ENCODE measurements at places on chromosomes 6 and 20.

- DNase-seq, result no peak
Observed at GRCh38 chr6:100482698-100483097, 18.0 kb upstream of the SIM1 start.

- DNase-seq, result no peak
Observed at GRCh38 chr20:910870-911770, 5.0 kb downstream of the ANGPT4 start.

- no peak for DNase-seq
Observed at GRCh38 chr6:55220961-55221360, 46.6 kb downstream of the HCRTR2 start.

DNA sequence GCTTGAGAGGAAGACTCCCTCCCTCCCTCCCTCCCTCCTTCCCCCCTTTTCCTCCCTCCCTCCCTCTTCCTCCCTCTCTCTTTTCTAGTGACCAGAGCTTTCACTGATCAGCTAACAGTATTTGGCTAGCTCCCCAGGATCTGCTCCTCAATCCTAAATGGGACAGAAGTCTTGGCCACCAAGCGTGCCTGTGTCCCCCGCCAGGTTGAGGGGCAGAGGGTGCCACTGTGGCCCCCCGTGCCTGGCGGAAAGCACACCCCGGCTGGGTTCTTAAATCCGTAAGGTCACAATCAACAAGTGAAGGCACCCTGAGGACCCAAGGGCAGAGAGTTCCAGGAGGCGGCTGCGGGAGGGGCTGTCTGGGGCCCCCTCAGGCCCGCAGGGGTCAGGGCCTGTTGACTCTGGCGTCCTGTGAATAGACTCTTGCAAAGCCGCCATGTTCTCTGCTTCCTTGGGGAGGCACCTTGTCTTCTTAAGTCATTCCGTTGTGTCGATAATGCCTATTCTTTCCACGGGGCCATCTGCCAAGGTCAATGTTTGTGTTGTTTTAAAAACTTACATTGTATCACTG is 38.9 kb upstream of the STX16 start:
- no peak for DNase-seq

GRCh38 chr6:157534977-157535339 is 154.0 kb downstream of the ZDHHC14 start:
- no peak for DNase-seq

DNA sequence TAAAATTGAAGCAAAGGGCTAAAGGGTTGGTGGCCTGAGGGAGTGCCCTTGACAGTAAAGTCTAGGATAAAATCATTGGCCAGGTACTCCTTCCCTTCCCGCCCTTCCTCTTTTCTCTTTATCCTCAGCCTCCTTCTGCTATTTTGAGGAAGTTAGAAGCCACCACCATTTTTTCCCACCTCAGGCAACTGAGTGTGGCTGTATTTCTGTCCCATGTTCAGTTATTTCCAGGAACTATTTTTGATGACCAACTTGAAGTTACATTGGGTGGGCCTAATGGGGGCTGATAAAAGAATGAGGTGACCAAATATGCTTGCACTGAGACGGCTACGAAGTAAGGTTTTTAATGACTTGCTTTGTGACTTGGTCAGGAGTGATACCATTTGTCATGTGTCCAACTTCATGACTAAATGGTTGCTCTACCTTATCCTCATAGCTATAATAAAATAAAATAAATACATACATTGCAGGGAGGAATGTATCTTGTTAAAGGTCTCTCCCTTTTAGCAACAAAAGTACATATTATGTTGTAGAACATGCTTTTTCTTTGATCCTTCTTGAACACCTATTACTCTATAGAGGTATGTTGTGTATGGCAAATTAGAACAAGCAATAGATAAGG is 12.0 kb downstream of the PTPN1 start:
- DNase-seq, result no peak

DNA sequence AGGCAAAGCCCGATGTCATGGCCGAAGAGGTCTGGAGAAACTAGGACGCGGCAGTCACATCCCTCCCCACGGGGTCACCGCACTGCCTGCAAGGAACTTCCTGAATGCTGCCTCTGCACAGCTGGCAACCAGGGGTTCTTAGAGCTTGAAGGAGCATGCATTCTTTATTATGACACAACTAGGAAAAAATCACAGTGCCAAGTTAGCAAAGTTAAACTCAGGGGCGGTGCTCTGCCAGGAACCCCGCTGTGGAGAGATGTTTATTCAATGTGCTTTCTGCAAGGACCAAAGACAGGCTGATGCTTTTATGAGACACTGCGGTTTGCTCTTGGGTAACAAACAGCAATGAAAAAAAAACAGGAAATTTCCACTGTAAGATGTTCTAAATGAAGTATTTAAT is 287.3 kb upstream of the FOXQ1 start:
- DNase-seq, result no peak

GRCh38 chr6:104771258-104771832 is 88.4 kb downstream of the HACE1 start:
- no peak for DNase-seq

GRCh38 chr20:52410182-52410647 is 218.6 kb upstream of the ZFP64 start:
- DNase-seq, result no peak

DNA sequence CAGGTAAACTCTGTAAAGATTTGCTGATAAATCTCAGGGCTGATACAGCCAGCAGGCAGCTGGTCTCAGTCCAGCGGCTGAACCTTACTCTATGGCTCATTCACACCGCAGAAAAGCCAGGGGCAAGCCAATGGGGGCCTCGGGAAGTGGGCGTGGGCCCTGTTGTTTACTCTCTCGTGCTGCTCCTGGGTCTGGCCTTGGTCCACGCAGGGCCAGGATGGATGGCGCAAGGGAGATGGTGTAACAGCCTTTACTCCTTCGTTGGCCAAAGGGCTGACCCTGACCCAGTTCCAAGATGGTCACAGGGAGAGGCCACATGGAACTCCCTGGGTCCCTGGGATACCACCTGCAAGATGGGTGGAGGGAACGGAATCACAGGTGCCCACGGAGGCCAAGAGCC is 16.2 kb downstream of the KCNK17 start:
- no peak for DNase-seq

DNA sequence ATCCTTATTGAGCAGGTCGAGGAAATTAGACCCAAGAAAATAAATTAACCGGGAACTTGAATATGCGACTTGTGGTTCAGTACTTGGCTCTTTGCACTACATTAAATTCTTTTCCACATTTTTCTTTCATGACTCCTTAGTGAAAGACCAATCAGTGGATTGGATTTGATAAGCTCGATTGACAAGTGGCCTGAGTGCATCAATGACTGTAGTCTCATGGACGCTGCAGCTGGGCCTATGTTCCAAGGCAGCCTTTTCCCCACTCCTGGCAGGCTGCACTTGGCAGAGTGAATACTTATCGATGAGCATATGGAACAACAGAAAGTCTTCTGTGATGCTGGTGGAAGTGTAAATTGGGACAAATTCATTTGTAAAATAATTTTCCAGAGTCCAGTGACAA is 210.8 kb upstream of the EXOC2 start:
- DNase-seq, result no peak

- no peak for DNase-seq
Observed at GRCh38 chr6:96420294-96420693, 101.3 kb upstream of the UFL1 start.
